ENCODE measurements at places on chromosomes 12 and 14.

- peak; percentile 96 for DNase-seq
These were observed at the start of gene NUP107 for GRCh38 chr12:68686595-68687521. Gene NUP107 (plus strand): TSS chr12:68686978. CDS start chr12:68687066, 88 bp downstream.

GRCh38 chr12:57852620-57853500, 6.3 kb upstream of the CTDSP2 start:
- no peak for DNase-seq

GRCh38 chr12:113861708-113862312, 104.3 kb downstream of the RBM19 start:
- no peak for DNase-seq

DNA sequence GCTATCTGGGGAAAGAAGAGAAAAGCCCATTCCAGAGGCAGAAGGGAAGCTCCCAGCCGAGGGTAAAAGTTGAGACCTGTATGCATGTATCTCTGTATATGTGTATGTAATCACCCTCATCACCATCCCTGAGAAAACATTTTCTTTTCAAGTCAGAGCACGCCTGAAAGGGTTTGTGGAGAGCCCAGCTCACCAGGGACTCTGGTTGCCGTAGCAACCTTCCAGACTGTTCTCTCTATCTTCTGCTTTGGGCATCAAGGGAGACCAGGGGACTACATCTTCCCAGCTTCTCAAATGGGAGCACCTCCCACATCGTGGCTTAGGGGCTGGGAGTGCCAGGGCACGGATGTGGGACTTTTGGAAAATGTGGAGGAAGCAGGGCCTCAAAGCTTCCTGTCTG, 93.5 kb downstream of the GALNT8 start:
- DNase-seq = no peak
